ENCODE measurements at places on chromosomes 6 and 20. TPM values are rescaled to one million over a fixed set of nuclear protein-coding genes. Genes with fewer than 3 reads are reported as not detected.

POPDC3 gene
- not detected for total RNA-seq

XKR7 gene
- 0.07 TPM for total RNA-seq

TFB1M gene
- total RNA-seq: 27.9 TPM

PHF3 gene
- total RNA-seq: 68.9 TPM

ABHD16B gene
- total RNA-seq: not detected

CFB gene
- 60.6 TPM for total RNA-seq

MMP24OS gene
- total RNA-seq: 123 TPM

CCM2L gene
- total RNA-seq: 1.1 TPM

EMILIN3 gene
- total RNA-seq: 0.40 TPM

CD24 gene
- total RNA-seq: 2,710 TPM

DNA sequence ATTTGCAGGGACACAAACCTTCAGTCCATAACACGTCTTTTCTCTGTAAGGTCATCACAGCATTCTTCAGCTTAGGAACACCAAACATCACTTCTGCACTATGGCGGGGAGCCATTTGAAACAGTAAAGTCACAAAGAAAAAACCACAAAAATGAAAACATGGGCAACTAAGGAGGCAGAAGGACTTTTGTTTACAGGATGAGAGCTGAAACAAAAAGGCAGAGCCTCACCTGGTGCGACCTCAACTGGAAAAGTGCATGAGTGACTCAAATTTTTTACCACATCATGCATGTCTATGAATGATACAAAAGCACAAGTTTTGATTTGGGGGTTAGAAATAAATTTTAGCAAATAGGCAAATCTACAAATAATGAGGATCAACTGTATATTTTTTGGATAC, 68.2 kb upstream of the TNFAIP3 start:
- DNase-seq: no peak

- DNase-seq: no peak
Observed at GRCh38 chr6:145705561-145705960, 29.8 kb downstream of the EPM2A start.

GRCh38 chr6:2891768-2892170, 11.3 kb downstream of the SERPINB9 start:
- DNase-seq: peak; percentile 87

DNA sequence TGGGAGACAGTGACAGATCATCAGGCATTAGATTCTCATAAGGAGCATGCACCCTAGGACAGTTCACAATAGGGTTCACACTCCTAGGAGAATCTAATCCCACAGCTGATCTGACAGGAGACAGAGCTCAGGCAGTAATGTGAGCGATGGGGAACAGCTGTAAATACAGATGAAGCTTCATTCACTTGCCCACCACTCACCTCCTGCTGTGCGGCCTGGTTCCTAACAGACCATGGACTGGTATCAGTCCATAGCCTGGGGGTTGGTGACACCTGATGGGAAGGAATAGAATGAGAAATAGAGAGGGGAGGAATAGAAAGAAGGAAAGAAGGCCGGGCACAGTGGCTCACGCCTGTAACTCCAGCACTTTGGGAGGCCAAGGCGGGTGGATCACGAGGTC, 336.8 kb upstream of the SASH1 start:
- no peak for DNase-seq

GRCh38 chr6:148760568-148761526, 14.0 kb downstream of the UST start:
- peak; percentile 41 for DNase-seq

GRCh38 chr6:1507251-1507650, 102.5 kb upstream of the FOXC1 start:
- DNase-seq: no peak

GRCh38 chr20:57002066-57002570, 264.3 kb downstream of the BMP7 start:
- DNase-seq: no peak

DNA sequence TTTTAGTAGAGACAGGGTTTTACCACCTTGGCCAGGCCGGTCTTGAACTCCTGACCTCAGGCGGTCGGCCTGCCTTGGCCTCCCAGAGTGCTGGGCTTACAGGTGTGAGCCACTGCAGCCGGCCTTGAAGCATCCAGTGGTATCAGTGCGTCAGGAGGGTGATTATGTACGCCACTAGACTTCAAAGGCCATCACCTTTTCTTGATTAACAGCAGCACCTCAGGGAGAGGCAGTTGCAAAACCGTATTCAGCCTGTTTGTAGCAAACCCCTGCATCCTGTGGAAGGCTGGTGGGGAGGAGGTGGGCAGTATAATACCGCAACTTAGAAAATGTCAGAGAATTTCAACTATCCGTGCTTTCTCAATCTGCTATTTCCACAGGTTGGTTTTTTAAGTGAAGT, 27.3 kb upstream of the SHLD1 start:
- DNase-seq: no peak

DNA sequence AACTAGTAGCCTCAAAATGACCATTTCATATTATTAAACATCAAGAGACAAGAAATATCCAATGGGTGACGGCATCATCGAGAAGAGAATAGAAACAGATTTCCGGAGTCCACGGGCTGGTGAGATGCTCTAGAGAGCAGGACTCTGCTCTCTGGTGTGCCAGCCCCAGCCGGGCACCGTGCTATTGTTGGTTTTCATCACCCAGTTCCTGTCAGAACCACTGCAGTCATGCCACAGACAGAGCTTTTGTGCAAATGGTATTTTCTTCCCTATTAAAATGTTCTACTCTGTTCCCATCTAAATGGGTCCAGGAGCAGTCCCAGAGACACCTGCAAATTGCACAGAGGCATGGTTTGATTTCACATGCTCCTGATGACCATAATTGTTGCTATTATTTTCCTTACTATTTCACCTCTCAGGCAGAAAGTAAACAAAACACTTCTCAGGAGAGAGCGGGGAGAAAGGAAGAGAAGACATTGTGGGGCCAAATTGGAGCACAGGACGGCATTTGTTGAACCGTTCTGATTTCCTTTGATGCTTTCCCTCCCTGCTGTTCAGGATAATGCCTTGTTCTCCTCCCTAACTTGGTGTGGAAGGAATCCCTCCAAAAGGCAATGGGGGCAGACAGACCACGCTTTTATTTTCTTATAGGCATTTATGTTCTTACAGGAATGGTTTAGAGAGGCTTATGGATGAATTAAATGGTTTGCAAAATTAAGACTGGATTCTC, 11.4 kb upstream of the RAMACL start:
- no peak for DNase-seq

DNA sequence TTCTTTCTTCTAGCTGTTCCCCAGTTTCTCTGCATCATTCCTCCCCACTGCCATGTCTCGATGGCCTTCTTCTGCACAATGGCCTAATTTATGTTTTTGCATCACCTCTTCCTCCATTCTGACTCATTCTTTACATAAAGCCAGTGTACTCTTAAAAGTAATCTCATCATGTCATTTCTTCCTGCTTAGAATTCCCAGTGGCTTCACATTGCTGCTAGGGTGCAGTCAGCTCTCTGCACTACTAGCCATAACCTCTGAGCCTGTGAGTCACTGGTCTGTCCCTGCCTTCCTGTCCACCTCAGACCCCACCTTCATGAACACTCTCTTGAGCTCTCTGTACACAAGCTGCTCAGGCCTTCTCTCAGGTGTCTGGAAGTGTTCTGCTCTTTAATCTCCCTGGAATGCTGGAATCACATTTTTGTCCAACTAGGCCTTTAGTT, 24.1 kb upstream of the TRIM27 start:
- peak; percentile 48 for DNase-seq

DNA sequence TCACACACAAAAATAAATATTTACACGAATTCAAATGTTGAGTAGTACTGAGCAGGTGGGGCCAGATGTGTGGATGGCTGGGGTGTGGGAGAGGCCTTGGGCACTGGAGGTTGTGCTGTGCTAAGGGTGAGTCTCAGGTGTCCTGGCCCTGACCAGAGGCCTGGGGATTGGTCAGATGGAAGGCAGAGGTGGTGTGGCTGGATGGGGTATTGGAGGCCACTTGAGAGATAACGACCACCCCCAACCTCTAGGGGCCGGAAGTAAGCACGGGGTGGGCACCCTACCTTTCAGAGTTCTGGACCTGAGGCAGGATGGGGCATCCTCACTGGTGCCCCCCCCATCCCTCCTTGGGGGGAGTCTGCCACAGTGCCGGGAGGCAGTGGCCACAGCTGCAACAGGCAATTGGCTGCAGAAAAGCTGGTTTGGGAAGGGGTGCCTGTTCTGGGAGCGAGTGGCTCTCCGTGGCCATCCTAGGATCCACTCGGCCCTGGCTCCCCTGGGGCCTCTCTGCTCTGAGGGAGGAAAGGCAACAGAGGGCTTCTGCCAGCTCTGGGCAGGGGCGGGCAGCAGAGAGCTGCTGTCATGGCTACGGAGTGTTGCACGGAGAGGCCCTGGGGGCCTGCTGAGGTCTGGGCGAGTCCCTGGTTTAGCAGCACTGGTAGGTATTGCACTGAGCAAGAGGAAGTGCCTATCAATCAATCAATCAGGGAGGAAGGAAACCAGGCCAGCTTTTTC, 87.6 kb downstream of the ASXL1 start:
- DNase-seq: no peak

GRCh38 chr6:32968867-32969684, 682 bp downstream of the BRD2 start:
- peak; percentile 75 for DNase-seq

DNA sequence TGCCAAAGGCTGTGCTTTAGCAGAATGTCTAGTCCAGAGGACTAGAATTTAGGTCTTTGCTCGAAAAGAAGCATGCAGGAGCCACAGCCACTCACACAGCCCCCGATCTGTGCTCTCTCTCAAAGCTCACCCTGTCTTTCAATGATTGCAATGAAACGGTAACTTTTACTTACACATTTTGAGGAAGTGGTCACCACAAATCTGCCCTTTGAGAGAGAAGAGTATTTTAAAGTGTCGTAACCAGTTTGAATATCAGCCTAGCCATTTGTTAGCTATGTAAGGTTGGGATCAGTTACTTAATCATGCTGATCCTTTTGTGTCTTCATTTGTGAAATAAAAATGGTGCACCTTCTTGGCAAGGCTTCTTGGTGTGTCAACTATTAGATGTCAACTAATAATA, 209.0 kb downstream of the TFAP2A start:
- no peak for DNase-seq

All from colonic mucosa (tissue), 4 donors.